AG04450 (cell line): ENCODE measurements at places on chromosomes 5 and 9. TPM values are rescaled to one million over a fixed set of nuclear protein-coding genes. Genes with fewer than 3 reads are reported as not detected.

ADAMTS2 gene
- 22.6 and 25.8 TPM in 2 replicates for polyA plus RNA-seq

CDH18 gene
- polyA plus RNA-seq: 0.19 and 0.27 TPM in 2 replicates

COL5A1 gene
- 73.3 and 91.7 TPM in 2 replicates for polyA plus RNA-seq

GPR150 gene
- polyA plus RNA-seq: 0.17 and 0.24 TPM in 2 replicates
